ENCODE measurements at places on chromosomes 5 and 9. TPM values are rescaled to one million over a fixed set of nuclear protein-coding genes. Genes with fewer than 3 reads are reported as not detected.

The BAAT gene
- not detected for total RNA-seq

- H3K36me3 ChIP-seq: no peaks in the 10 kb centered on the region
- H3K27me3 ChIP-seq: peaks cover 4% of the 10 kb centered on the region
- H3K27ac ChIP-seq: no peak overlapping the region
- DNase-seq: no peak
- H3K4me1 ChIP-seq: no peaks in the 10 kb centered on the region
Measured at GRCh38 chr5:170570476-170570875, 66.7 kb downstream of the KCNIP1 start.

The FER gene
- total RNA-seq: 36.7 TPM

The PGGT1B gene
- 18.3 TPM for total RNA-seq

GRCh38 chr5:160491438-160491837 lies 69.8 kb downstream of the PTTG1 start:
- no peak overlapping the region for H3K27ac ChIP-seq
- no peaks in the 10 kb centered on the region for H3K27me3 ChIP-seq
- no peaks in the 10 kb centered on the region for H3K36me3 ChIP-seq
- no peaks in the 10 kb centered on the region for H3K4me1 ChIP-seq
- no peak overlapping the region for H3K4me3 ChIP-seq

The SH3TC2 gene
- 8.3 TPM for total RNA-seq

- H3K4me1 ChIP-seq: no peaks in the 10 kb centered on the region
- no peaks in the 10 kb centered on the region for H3K27me3 ChIP-seq
- no peaks in the 10 kb centered on the region for H3K36me3 ChIP-seq
- no peak for DNase-seq
- H3K27ac ChIP-seq: no peak overlapping the region
Measured at GRCh38 chr9:4192450-4192849, 107.4 kb downstream of the GLIS3 start.

- no peak overlapping the region for H3K4me3 ChIP-seq
- no peak for DNase-seq
- no peak overlapping the region for H3K27ac ChIP-seq
- no peaks in the 10 kb centered on the region for H3K27me3 ChIP-seq
- peaks cover 26% of the 10 kb centered on the region for H3K36me3 ChIP-seq
Measured at GRCh38 chr5:32115985-32116384, 58.1 kb downstream of the GOLPH3 start.

The CLIC3 gene
- total RNA-seq: not detected

GRCh38 chr5:67400752-67401151 lies 204.2 kb upstream of the CD180 start:
- no peak for DNase-seq
- no peaks in the 10 kb centered on the region for H3K4me1 ChIP-seq
- no peaks in the 10 kb centered on the region for H3K36me3 ChIP-seq
- no peak overlapping the region for H3K27ac ChIP-seq

The DOK3 gene
- 8.0 TPM for total RNA-seq

The CCDC69 gene
- total RNA-seq: 342 TPM

The LAMC3 gene
- not detected for total RNA-seq

DNA sequence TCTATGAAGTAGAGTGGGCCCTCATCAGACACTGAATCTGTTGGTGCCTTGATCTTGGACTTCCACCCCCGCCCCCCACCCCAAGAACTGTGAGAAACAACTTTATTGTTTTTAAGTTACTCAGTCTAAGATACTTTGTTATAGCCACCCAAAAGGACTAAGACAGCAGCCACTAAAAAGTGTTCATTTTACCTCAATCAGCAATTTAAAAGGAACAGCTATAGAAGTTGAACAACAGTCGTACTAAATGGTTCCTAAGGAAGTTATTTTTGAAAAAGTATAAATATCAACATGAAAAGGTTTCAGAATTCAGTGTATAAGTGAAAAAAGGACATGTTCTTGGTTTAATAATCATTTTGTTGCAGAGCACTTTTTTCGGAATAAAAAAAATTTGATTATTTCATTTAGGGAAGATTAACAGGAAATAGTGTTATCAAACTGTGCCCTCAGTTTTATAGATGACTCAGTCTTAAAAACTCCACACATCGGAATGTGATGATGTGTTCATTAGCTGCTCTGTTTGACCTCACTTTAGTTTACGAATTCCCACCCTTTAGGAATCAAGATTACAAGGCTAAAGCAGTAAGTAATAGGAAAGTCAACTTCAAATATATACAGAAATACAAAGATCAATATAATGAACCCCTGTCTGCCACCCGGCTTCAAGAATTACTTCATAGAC lies 71.2 kb downstream of the MTAP start:
- no peak for DNase-seq
- no peaks in the 10 kb centered on the region for H3K27me3 ChIP-seq
- H3K4me3 ChIP-seq: no peak overlapping the region

The GFI1B gene
- not detected for total RNA-seq

DNA sequence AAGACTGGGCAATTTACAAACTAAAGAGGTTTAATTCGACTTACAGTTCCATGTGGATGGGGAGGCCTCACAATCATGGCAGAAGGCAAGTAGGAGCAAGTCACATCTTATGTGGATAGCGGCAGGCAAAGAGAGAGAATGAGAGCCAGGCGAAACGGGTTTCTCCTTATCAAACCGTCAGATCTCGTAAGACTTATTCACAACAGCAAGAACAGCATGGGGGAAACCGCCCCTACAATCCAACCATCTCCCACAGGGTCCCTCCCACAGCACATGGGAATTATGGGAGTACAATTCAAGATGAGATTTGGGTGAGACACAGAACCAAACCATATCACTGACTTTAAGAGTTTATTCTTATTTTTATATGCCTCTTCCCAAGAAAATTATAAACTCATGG lies 60.3 kb downstream of the RFK start:
- DNase-seq: no peak
- H3K27ac ChIP-seq: no peak overlapping the region
- H3K36me3 ChIP-seq: no peaks in the 10 kb centered on the region
- H3K4me1 ChIP-seq: no peaks in the 10 kb centered on the region

DNA sequence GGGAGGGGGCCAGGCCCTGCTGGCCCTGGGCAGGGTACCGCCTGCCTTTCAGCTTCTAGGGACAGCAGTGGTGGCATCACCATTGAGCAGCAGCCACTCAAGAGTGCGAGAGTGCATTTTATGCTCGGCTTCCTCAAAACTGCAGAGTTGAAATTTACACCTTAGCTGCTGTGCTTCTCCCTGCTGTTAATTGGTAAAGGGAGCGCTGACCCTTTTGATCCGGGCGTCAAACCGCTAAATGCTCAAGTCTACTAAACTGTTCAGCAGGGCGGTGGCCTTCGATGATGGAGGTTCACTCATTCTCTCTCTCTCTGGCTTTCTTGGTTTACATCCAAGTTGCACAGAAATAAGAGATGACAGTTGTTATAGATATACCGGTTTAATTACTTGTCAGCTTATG lies 368.6 kb upstream of the IRX2 start:
- DNase-seq: no peak
- H3K4me3 ChIP-seq: no peak overlapping the region
- H3K36me3 ChIP-seq: no peaks in the 10 kb centered on the region
- no peaks in the 10 kb centered on the region for H3K4me1 ChIP-seq
- H3K27me3 ChIP-seq: peaks cover 6% of the 10 kb centered on the region

The TMEM171 gene
- not detected for total RNA-seq

- H3K36me3 ChIP-seq: no peaks in the 10 kb centered on the region
- no peaks in the 10 kb centered on the region for H3K4me1 ChIP-seq
- H3K4me3 ChIP-seq: no peak overlapping the region
- no peak for DNase-seq
Measured at GRCh38 chr5:133801955-133802751, 166.3 kb downstream of the C5orf15 start.

DNA sequence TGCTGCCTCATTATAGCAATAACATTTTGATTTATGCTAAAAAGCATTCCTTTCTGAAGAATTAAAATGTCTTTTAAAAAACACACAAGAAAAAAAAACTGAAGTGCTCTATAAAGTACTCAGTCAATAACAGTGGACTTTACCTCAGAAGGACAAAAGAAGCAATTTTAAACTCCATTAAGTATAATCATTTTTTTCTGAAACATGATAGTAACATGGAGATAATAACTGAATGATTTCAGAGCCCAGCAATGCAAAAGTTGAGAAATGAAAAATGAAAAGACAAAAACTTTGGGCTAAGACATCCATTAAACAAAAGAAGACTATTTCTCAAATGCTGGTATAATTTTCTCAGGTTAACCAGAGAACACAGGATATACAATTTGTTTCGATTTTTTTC lies 78.7 kb downstream of the RFX3 start:
- peaks cover 9% of the 10 kb centered on the region for H3K4me1 ChIP-seq
- no peaks in the 10 kb centered on the region for H3K36me3 ChIP-seq
- no peak for DNase-seq
- no peak overlapping the region for H3K27ac ChIP-seq
- no peak overlapping the region for H3K4me3 ChIP-seq

GRCh38 chr9:13279284-13280141 lies at the start of gene MPDZ:
TSS of gene MPDZ (minus strand) at chr9:13279692. CDS start at chr9:13250315, 29,377 bp downstream.
- peaks cover 74% of the 10 kb centered on the region for H3K4me1 ChIP-seq
- peak; percentile 85 for DNase-seq
- H3K36me3 ChIP-seq: no peaks in the 10 kb centered on the region
- peak within 1 kb of the TSS; percentile 67 for H3K4me3 ChIP-seq

- H3K36me3 ChIP-seq: no peaks in the 10 kb centered on the region
- H3K27ac ChIP-seq: no peak overlapping the region
- no peaks in the 10 kb centered on the region for H3K4me1 ChIP-seq
- H3K27me3 ChIP-seq: no peaks in the 10 kb centered on the region
- H3K4me3 ChIP-seq: no peak overlapping the region
- no peak for DNase-seq
Measured at GRCh38 chr5:69281114-69281513, 46.4 kb downstream of the CDK7 start.

GRCh38 chr5:101783241-101784013 lies 512.7 kb downstream of the SLCO4C1 start:
- DNase-seq: no peak
- H3K36me3 ChIP-seq: no peaks in the 10 kb centered on the region
- H3K27ac ChIP-seq: no peak overlapping the region

The PCDHA9 gene
- 0.71 TPM for total RNA-seq

DNA sequence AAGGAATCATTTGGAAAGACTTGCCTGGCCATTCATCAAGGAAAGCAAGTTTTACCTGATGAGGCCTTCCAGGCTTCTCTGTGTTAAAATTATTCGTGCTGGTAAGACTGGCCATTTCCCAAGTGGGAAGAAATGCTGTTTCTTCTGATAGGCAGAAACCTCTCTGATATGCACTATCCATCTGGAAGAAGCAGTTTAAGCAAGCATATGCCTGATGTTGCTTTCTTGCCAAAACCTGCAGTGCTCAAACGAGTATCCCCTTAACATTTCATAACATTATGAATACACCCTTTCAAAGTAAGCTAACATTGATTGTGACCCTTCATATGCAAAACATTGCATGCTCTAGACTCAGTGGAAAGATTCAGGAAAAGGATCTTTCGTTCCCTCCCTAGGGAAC lies 36.0 kb upstream of the PRLR start:
- no peaks in the 10 kb centered on the region for H3K4me1 ChIP-seq
- no peaks in the 10 kb centered on the region for H3K27me3 ChIP-seq
- no peak for DNase-seq
- H3K36me3 ChIP-seq: no peaks in the 10 kb centered on the region
- no peak overlapping the region for H3K27ac ChIP-seq
- no peak overlapping the region for H3K4me3 ChIP-seq

The ATP10B gene
- total RNA-seq: 1.1 TPM

The WDR31 gene
- 1.9 TPM for total RNA-seq

The SLC27A4 gene
- total RNA-seq: 10.7 TPM

- peaks cover 4% of the 10 kb centered on the region for H3K4me1 ChIP-seq
- DNase-seq: peak; percentile 79
- H3K4me3 ChIP-seq: no peak overlapping the region
- no peaks in the 10 kb centered on the region for H3K36me3 ChIP-seq
- no peaks in the 10 kb centered on the region for H3K27me3 ChIP-seq
Measured at GRCh38 chr5:159017786-159018185, 81.9 kb downstream of the EBF1 start.

DNA sequence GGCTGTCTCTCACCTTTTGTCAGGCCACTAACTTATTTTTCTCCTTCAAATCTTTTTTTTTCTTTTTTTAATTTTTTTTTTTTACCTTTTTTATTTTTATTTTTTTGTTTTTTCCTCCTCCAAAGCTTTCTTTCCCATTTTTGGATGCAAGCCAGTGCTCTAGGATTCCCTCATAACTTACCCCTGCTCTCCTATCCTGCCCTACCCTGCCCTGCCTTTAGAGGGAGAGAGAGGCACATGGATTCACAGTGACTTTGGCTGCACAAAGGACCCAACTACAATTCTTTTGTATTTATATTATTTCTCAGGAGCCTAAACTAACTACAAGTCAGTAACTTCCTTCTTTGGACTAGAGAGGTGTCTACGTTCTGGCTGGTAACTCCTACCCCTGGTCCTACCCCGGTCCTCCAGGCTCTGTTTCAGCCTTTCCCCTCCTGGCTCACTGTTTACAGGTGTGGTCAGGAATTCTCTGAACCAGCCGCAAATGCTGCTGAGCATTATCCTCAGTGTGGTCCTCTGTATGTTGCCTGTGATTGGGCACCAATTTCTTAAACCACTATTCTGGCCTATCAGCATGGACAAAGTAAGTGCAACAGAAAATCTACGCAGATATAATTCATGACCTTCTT lies 8.4 kb upstream of the RUSC2 start:
- H3K27me3 ChIP-seq: no peaks in the 10 kb centered on the region
- H3K4me1 ChIP-seq: no peaks in the 10 kb centered on the region
- peak; percentile 79 for DNase-seq

GRCh38 chr5:105639511-105639910 lies 2031.2 kb downstream of the EFNA5 start:
- H3K36me3 ChIP-seq: no peaks in the 10 kb centered on the region
- no peaks in the 10 kb centered on the region for H3K27me3 ChIP-seq
- no peak for DNase-seq

GRCh38 chr5:139408191-139408590 lies 4.3 kb upstream of the SPATA24 start:
- no peak for DNase-seq
- H3K27me3 ChIP-seq: no peaks in the 10 kb centered on the region
- H3K4me1 ChIP-seq: peaks cover 37% of the 10 kb centered on the region
- H3K36me3 ChIP-seq: no peaks in the 10 kb centered on the region

The ST8SIA4 gene
- 8.3 TPM for total RNA-seq

- H3K27me3 ChIP-seq: no peaks in the 10 kb centered on the region
- no peak for DNase-seq
- no peaks in the 10 kb centered on the region for H3K36me3 ChIP-seq
- H3K4me1 ChIP-seq: no peaks in the 10 kb centered on the region
- H3K27ac ChIP-seq: no peak overlapping the region
Measured at GRCh38 chr5:41763081-41763480, 107.1 kb downstream of the OXCT1 start.

- no peaks in the 10 kb centered on the region for H3K36me3 ChIP-seq
- no peak for DNase-seq
- H3K27me3 ChIP-seq: no peaks in the 10 kb centered on the region
- no peak overlapping the region for H3K27ac ChIP-seq
- no peaks in the 10 kb centered on the region for H3K4me1 ChIP-seq
Measured at GRCh38 chr5:16902846-16903245, 33.2 kb downstream of the MYO10 start.

DNA sequence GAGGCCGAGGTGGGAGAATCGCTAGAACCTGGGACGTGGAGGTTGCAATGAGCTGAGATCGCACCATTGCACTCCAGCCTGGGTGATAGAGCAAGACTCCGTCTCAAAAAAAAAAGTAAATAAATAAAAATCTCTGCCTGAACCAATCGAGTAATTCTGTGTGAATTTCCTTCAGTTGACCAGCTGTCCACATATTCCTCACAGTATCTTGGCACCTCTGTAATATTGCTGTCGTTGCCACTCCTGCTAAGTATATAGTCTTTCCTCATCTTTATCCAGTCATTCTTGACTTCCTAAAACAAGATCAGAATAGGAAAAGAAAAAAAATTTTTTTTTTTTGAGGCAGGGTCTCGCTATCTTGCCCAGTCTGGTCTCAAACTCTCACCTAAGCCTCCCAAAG lies 29.9 kb downstream of the KDM3B start:
- H3K27ac ChIP-seq: no peak overlapping the region
- H3K27me3 ChIP-seq: no peaks in the 10 kb centered on the region
- H3K4me1 ChIP-seq: no peaks in the 10 kb centered on the region
- no peak overlapping the region for H3K4me3 ChIP-seq

The PCDHB16 gene
- 5.0 TPM for total RNA-seq

The SLIT3 gene
- 30.8 TPM for total RNA-seq

The HNRNPH1 gene
- 345 TPM for total RNA-seq

Measured in sigmoid colon (tissue), 7 donors.